ENCODE measurements at places on chromosomes 2 and 18.

DNA sequence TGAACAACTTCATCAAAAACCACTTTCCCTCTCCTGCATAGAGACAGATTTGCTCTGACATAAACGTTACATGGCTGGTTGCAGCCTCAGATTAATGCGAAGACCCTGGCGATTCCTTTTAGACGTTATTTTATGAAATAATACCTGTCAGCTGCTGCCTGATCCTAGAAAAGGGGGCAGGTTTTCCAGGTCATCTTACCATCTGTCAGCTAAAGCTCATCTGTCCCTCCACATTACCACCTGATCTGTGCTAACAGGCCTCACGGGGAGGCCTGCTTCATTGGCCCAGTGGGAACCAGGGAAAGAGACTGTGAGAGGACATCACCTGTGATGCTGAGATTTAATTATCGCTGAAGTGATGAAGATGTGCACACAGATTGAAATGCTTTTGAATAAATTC is 261.0 kb downstream of the ARHGAP15 start:
- no peak for DNase-seq

DNA sequence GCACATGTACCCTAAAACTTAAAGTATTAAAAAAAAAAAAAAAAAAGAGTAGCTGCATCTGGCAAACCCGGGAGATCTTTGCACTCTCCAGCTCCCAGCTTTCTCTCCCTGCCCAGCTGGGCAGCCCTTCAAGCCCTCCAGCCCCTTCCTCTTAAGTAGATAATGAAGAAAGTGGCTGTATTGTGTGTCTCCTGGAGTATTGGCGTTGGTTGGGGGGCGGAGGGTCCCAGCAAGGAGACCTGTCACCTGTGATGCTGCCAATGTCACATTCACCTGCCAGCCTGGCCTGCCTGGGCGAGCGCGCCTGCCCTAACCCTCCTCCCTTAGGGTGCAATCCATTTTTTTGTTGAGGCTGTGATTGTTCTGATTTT is 2.0 kb downstream of the C2orf72 start:
- DNase-seq, result no peak

- DNase-seq, result no peak
These were observed 241.2 kb downstream of the TFCP2L1 start for GRCh38 chr2:121043827-121044222.

- DNase-seq, result no peak
These were observed 31.2 kb downstream of the SCN9A start for GRCh38 chr2:166344286-166345113.

GRCh38 chr2:69677914-69678313 is 34.4 kb upstream of the AAK1 start:
- DNase-seq, result no peak

GRCh38 chr2:38106405-38107094 is 30.6 kb upstream of the CYP1B1 start:
- no peak for DNase-seq

- DNase-seq, result no peak
These were observed 984 bp downstream of the TCF23 start for GRCh38 chr2:27149570-27150405.

GRCh38 chr18:49590608-49591007 is 28.8 kb downstream of the LIPG start:
- no peak for DNase-seq

DNA sequence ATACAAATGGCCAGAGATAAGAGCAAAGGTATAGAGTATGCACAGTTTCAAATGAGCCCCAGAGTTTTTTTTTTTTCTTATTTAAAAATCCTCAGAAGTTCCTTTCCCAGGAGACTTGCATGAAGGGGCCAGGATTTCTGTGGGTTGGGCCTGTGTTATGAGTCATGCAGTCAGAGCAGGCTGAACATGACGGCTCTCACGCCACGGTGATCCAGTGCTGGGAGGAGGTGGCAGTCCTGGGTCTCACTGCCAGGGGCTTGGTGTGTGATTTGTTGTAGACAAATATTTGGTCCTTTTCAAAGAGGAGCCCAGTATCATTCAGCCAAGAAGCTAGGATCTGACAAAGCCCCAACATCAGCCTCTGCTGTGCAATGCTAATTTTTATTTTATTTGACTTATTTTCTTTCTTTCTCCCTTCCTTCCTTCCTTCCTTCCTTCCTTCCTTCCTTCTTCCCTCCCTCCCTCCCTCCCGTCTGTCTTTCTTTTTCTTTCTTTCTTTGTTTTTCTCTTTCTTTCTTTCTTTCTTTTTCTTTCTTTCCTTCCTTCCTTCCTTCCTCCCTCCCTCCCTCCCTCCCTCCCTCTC is 10.4 kb upstream of the KCNE4 start:
- no peak for DNase-seq

DNA sequence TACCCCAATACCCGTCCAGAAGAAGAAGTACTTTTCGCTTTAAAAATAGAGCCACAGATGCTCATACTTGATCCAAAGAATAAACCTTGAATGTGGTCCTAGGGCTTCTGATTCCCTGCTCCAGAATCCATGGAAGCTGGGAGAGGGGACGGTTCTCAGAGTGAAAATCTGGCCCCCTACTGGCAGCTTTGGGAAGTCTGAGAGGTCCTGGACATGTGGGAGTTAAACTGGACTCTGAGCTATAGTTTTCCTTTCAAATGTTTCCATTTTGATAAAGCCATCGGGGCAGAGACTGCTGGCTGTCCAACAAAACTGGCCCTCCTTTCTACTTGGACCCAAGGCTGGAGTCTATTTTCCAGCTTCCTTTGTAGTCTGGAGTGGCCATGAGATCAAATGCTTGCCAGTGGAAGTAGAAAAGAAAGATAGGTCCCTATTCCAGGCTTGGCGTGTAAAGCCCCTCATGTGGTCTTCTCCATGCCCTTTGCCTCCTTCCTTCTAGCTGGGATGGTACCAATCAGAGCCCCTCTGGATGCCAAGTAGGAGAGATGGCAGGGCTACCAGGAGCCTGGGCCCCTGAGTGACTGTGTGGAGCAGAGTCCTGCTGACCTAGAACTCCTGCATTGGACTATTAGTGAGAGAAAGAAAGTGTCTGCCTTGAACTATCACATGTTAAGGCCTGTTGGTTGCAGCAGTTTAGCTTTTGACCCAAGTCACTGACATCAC is 37.7 kb upstream of the TBC1D8 start:
- DNase-seq, result no peak

DNA sequence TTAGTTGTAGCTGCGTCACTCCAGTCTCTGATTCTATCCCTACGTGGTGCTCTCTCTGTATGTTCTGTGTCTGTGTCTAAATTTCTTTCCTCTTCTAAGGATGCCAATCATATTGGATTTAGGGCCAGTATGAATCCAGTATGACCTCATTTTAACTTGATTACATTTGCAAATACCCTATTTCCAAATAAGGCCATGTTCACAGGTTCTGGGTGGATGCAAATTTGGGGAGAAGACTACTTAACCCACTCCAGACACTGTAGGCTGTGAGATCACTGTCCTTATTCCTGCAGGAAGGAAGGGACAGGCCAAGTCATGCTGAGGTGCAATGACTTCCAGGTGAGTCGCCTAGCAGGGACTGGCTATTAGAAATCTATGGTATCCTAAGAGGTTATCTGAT is 272.2 kb downstream of the CELF4 start:
- no peak for DNase-seq

GRCh38 chr18:40937386-40937785 is 1017.6 kb upstream of the PIK3C3 start:
- no peak for DNase-seq

GRCh38 chr2:1858733-1859132 is 114.4 kb upstream of the PXDN start:
- DNase-seq, result no peak

DNA sequence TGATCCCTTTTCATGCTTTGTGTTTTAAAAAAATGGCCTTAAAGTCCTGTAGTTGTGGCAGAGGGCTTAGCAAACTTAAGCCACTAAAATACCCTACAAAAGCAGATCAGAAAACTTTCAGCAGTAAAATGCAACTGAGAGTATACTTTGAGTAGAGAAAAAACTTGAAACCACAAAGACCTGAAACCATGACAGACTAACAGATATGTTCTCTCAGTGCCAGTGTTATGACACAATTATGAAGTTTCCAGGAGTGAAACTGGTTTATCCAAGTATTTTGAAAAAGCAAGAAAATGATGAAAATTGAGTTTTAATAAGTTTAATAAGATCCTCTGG is 74.5 kb downstream of the SPRED2 start:
- DNase-seq, result no peak

DNA sequence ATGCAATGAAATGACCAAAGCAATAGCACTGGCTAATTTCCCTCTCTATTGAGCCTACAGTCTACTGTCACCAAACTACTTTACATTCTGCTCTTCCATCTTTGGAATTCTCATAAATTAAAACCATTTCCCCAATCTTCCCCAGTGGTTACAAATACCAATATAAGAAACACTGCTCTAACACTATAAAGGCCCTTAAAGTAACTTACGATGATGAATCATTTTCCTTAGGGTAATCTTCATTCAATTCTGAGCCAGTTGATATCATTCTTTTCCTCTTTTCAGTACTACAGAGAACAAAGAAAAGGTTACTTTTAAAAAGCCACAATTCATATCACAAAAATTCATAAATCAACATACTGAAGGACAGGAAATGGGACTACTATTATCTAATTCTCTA is 22.1 kb downstream of the USP37 start:
- DNase-seq, result no peak

DNA sequence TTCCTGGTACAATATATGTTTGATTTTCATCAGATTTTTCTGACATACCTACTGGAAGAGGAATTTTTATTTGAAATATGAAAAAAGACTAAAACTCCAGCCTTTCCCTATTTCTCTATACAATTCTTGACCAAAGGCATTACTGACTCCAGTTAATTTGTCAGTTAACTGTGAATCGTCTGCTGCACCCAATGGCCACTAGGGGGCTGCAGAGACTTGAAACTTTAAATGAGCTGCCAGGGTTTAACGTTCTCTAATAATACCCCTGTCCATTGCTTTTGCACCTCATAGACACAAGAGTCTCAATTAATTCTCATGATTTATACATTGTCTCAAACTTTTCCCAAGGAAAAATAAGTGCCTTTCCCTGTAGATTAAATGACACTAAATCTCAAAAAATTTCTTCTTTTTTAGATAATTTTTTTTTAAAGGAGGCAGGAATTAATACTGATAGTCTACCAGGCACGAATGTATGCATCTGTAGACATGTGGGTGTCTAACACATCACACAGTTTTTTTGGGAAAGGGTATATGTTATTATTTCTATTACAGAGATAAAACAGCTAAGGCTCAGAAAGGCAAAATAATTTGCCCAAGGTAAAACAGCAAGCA is 1.8 kb upstream of the ALK start:
- no peak for DNase-seq

- no peak for DNase-seq
These were observed 193.4 kb downstream of the HAUS1 start for GRCh38 chr18:46297621-46298020.

DNA sequence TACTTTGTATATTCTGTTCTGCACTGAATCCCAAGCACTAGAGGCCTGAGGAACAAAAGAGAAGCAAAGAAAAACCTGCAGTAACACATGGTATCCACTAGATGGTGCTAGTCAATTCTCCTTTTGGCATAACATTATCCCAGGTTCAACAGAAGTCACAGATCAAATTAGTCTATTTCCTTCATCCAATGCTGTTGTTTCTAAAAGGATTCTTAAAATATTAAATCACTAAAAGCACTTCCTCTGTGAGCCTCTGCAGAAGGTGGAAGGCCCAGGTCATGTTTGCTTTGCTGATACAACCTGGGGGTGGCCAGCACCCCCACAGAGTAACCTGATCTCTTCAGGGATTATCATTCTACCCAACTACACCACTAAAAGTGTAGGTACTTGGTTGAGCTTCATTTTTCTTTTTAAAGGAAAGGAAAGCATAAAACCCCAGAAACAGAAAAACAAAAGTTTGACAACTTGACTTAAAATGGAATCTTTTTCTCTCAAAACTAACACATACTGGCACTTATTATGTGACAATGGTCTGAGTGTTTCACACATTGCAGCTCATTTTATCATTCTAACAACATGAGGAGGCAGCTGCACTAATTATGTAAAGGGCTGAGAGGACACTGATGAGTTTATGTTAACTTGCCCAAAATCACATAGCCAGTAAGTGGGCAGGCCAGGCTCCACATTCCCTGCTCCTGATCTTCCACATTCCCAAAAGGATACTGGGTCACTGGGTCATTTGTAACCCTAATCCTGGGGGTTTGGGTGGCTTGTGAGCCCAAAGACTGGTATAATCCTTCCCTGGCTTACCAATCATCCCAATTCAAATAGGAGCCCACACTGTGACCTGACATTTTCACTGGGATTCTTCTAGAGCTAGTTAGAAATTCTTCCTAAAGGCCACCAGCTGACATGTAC is 66.8 kb upstream of the DNER start:
- DNase-seq, result no peak

DNA sequence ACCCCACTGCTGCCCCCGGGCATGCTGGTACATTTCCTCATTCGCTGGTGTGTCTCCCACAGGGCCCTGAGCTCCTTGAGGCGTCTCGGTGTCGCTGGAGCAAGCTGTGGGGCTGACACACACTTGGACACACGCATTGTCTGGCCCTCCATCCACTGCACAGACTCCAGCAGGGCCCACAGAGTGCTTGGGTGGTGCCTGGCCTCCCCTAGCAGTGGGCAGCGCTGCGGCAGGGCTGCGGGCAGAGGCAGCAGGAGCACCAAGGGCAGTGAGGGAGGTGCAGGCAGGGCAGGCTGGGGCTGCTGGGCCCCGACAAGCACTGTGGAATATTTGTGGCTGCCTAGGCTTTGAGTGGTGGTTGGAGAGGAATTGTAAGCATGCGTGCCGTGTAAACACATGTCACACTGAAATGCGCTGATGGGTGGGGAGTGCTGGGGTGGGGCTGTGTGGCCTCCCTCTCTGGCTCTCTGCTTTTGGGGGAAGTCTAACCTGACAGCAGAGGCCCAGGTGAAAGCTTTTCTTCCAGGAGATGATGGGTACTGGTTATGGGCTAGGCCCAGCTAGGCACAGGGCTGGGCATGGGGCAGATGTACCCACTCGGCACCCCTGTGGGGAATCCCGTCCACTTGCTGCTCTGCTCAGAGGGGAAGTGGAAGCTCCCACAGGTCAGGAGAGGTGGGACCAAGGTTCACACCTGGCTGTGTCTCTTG is 55.5 kb upstream of the HS6ST1 start:
- DNase-seq, result no peak

DNA sequence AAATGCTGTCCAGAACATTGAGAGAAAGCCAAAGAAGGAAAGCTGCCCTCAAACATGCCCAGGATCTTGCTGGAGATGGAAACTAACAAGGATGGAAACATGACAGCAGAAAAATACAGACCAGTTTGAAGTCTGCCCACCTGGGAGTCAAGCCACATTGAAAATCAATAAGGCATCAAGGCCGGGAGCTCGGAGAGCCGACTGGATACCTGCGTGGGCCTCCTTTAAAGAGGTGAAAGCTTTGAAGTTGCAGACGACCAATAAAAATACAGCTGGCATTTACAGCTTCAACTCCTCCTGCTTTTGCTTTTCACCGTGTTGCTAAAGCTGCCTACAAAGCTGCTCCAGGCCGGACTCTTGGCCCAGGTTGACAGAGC is 279.7 kb downstream of the SRBD1 start:
- no peak for DNase-seq

Data from CD8-positive, alpha-beta memory T cell (primary cell).